Ecto neural progenitor cell (in vitro differentiated cells): ENCODE measurements at places on chromosomes 2 and 18.

DNA sequence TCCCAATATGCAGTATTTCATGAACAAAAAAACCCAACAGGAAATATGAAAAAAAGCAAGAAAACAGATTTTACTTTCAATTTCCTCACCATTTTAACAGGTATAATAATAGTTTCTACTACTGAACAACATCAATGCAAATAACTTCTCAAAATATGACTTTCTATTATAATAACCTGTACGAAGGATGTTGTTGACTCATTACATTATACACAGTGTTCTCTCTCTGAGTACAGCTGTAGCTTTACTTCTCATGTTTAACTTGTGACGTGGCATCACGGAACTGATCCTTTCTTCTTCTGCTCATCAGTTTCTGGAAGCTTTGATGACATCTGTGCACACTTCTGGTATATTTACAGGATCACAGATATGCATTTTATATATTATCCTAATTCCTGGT, 40.0 kb downstream of the FAM228A start:
- DNase-seq, result no peak

- no peak for DNase-seq
These were observed 81.8 kb upstream of the ADAM23 start for GRCh38 chr2:206361407-206362045.

GRCh38 chr2:20698916-20699613, 32.1 kb downstream of the GDF7 start:
- no peak for DNase-seq

GRCh38 chr2:189595417-189595816, 14.8 kb upstream of the SLC40A1 start:
- DNase-seq, result no peak

DNA sequence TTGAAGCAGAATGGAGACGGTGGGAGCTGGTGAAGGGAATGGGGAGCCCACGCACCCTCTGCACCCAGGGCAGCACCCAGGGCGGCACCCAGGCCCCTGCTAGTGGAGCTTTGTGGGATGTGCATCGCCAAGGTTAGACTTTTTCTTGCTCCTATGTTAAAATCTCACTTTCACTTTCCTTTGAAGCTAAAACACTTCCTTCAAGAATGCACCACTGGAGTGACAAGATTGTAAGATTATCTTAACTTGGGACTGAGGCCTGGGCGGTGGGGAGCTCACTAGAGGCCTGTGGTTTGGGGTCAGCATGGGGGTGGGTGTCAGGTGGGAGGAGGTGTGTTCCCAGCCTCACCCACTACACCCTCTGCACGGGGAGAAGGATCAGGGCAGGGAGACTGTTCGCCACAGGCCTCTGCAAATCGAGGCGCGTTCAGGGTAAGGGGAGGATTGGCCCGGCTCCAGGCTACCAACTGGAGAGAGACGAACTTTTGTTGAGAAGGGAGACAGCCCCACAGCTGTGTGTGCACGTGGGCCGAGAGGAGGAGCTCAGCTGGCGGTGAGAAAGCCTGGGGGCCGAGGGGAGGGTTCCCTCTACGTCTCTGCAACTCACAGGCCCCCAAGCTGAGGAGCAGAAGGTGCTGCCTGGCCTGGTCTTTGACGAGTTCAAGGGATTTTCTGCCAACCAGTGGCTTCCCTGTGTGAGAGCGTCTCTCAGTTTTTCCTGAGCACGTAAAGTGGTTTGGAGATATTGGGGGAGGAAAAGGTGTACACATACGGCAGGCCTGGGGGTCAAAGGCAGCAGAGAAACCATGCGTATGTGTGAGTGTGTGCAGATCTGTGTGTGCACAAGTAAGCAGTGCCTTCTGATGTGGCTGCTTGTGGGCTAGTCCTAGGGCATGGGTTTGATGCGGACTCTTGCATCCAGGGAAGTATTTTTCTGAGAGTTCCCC, 147.7 kb downstream of the KLHL29 start:
- DNase-seq, result no peak
